Stimulated activated naive CD4-positive, alpha-beta T cell (primary cell): ENCODE measurements at places on chromosomes 2 and 18.

DNA sequence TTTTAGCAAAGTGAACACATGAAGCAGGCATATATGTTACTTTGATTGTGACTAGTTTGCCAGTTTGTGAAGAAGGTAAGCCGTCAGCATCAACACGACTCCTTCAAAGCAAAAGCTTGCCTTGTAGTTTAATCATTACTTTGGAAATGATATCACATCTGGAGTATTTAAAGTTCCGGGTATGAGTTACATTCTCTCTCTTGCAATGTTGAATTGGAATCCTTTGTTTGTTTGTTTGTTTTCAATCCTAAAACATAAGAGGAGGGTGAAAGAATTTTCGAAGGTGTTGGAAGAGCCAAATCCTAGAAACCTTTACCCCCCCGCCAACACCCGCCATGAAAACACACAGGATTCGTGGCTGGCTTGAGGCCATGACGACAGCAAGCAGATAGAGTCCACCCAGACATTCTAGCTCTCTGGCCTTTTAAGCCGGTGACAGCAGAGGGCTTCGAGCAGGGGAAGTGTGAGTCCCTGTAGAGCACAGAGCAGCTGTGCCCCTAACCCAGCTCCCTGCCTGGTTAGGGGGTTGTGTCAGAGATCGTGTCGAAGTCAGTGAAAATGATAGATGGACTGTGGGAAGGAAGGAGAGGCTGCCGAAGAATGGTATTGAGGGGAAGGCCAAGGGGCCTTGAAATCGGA, 103.8 kb upstream of the SMIM21 start:
- DNase-seq = no peak

GRCh38 chr18:36901277-36901701, 72.4 kb downstream of the KIAA1328 start:
- no peak for DNase-seq

DNA sequence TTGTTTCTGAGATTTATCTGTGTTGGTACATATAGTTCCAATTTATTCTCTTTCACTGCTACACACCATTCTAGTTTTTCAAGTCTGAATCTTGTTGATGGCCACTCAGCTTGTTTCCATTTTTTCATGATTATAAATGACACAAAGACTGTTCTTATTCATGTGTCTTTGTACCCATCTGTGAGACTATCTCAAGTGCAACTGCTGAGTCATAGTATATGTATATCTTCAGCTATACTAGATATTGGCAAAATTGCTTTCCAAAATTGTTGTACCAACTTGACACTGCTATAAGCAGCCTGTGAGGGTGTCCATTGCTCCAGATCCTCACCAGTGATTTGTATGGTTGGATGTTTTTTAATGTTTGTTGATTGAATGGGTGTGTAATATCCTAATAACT, 37.2 kb upstream of the RTN4 start:
- DNase-seq = no peak

DNA sequence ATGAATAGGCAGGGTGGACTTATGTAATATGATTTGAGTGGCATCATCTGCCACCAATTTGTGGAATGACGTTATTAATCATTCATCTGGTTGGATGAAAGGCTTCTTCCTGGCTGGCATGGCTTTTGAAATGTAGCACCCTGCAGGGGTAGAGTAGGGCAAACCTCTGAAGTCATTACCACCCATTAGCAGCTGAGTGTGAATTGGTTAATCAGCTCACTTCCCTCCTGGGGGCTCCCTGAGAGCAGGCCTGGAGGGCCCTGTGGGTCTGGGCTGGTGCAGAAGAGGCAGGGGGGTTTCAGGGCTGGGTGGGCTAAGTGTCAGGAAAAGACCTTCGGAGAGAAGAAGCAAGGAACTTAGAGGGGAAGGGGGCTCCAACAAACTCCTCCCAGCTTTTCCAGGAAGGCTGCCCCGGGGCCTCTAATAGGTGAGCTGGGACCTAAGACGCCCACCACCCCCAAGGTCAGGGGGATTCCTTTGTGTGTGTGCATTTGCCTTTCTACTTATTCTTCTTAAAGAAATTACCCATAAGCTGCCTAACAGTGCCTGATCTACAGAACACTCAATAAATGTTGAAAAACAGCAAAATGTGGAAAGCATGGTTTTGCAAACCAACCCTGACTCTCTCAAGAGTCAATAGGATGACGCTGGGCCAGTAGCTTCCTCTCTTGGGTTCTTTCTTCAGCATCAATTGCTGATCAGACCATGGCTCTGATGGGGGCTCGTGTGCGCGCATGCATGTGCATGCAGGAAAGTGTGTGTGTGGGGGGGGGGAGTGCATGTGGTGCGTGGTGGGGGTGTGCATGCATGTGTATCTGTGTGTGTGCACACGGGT, 49.7 kb upstream of the ZNF516 start:
- no peak for DNase-seq

- no peak for DNase-seq
Observed at GRCh38 chr2:150880986-150881385, 380.7 kb downstream of the RBM43 start.

- no peak for DNase-seq
Observed at GRCh38 chr2:133591164-133591563, 22.9 kb upstream of the NCKAP5 start.

DNA sequence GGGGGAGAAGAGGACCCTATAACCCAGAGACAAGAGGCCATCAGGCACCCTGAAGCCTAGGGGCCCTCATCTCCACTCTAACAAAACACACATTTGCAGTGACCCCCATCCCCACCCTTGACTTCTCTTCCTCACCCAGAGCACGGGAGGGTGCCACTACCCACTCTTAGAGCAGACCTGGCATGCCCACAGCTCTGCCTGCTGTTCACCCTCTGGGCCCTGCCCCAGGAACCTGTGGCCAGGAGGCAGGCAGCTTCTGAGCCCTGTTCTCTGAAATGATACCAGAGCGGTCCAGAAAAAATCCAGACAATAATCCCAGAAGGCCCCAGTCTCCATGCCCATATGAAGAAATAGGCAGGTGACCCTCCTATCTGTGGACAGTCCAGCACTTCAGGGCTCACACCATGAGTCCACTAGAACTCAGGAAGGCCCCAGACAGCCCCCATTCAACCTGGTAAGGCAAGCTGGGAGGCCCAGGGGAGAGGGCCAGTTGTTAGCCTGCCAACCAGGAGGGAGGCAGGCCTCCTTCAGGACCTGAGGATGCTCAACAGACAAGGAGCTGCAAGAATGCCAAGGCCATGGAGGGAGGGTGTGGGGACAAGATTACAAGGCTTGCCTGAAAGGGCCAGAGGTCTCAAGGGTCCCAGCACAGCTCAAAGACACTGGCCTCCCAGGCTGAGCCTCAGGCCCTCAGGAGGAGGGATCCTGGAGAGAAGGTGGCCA, 75.0 kb downstream of the TNS1 start:
- no peak for DNase-seq

GRCh38 chr18:995629-996028, 91.0 kb downstream of the ADCYAP1 start:
- no peak for DNase-seq

GRCh38 chr2:109261906-109262631, 133.1 kb downstream of the SH3RF3 start:
- DNase-seq = no peak

DNA sequence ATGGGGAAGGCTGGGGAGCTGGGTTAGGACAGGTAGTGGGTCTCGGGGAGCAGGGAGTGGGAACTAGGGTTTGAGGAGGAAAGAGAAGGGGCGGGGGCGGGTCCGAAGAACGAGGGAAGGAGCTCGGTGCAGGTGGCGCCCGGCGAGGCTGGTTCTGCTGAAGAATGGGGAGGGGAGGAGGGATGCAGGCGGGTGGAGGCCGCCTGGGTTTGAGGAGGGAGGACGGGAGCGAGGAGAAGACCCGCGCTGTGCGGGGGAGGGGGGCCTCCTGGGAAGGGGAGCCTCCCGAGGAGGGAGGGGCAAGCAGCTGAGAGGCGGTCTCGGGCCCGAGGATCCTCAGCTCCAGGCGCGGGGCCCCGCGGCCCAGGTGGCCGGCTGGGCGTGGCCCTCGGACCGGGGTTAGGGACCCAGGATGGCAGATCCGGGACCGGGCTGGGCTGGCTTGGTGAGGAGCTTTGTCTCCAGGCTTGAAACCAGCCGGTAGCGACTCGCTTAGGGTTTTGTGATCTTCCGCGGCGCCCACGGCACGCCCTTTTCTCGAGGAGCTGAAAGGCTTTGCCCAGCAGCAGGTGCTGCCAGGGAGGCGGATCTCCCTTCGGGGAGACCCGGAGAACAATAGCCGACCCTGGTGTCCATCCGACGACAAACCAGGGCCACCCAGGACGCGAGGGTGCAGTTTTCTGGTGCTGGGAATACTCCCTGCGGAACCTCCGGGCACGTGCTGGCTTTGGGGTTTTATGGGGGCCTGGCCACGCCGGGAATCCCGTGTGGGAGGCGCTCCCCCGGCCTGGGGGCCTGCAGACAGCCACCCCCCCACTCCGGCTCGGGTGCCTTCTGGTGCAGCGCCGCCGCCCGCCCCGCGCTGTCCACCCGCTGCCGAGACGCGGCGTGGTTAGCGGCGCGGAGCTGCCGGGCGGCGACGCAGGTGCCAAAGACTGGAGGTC, 1.4 kb downstream of the DPYSL5 start:
- DNase-seq = no peak

- DNase-seq = no peak
Observed at GRCh38 chr2:9809448-9810088, 33.7 kb upstream of the TAF1B start.

- DNase-seq = peak; percentile 55
Observed at GRCh38 chr2:196263181-196263747, 91.9 kb upstream of the STK17B start.
